ENCODE measurements at places on chromosomes 3 and 15.

DNA sequence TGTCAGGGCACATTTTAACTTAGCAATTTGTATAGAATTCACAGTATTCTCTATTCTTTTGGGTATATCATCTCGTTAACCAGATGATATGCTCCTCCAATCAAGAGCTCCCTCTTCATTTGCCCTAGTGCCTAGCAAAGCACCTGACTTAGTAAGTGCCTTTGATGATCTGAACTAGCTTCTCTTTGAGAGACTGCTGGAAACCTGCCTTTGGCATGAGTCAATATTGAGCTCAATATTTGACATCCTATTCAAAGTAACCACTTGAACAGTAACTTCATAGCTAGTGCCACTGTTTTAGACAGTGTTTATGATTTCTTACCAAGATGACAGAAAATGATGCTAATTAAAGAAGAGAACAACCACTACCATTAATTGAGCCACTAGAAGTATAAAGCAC is 696.3 kb upstream of the UBE2E2 start:
- no peak for DNase-seq

DNA sequence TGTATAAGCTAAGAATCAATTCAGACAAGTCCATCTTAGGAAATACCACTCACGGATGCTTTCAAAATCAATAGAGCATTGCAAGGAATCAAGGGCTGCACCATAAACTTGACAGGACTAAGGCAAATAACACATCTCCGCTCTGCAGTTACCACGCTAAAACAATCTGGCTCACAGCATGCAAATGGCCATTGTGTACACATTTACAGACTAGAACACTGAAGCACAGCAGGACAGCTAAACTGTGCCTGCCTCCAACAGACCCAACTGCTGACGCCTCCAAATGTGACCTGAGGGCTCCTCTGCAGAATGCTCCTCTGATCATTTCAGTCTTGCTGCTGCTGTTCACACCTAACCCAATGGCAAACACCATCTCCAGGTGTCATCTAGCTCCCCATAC is 104.3 kb downstream of the MEX3B start:
- DNase-seq, result peak; percentile 6

GRCh38 chr15:61910839-61911369 is 149.3 kb downstream of the VPS13C start:
- DNase-seq, result peak; percentile 26

DNA sequence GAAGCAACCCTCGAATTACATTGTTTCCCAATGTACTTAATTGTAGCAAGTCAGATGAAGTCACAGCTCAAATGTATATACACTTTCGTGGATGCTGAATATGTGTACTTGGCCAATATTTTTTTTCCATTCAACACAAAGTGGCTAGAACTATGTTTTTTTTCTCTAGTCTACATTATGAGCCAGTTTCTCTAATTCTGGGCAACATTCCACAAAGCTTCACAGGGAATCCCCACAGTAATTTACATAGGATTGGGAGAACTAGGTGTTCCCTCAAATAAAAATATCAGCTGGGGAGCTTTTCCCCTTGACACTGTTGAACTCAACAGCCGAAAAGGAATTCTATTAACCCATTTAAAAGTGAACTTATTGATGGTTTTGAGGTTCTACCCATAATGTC is 493.1 kb downstream of the MECOM start:
- peak; percentile 8 for DNase-seq

DNA sequence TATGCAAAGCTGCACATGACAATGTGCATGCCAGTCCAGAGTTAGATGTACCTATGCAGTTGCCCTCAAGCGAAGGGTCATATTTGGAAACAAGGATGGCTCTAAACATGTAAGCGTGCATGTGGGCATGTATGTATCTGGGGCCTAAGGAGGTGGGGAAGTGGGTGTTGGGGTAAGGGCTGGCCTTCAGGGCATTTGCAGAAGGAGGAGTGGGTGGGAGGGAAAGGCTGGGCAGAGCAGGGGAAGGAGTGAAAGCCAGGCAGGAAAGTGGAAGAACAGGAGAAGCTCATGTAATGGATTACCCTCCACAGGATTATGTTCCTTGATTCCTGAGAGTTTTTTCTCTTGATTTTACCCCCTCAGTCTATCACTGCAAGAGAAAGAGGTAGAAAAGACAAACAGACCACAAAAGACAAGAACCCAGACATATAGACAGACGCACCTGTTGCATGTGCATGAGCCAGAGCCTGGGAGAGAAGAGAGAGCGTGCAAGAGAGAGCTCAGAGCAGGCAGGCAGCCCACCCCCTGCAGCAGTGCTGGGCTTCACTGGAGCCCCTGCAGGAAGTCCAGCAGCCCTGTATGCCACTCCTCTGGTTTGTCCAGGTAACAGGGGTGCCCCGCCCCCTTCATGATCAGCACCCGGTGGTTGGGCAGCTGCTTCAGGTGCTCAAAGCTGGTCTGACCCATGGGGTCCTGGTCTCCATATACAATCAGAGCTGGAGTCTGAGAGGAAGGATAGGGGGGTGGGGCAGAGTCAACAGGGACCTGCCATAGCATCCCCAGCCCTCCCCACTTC is 1.8 kb upstream of the PCBP4 start:
- DNase-seq, result no peak

GRCh38 chr3:109902549-109902948 is 565.2 kb upstream of the DPPA4 start:
- DNase-seq, result no peak

Measured in astrocyte of the spinal cord (primary cell).